ENCODE measurements at places on chromosomes 11 and 22. TPM values are rescaled to one million over a fixed set of nuclear protein-coding genes. Genes with fewer than 3 reads are reported as not detected.

The HBG2 gene
- polyA plus RNA-seq, result not detected

The HEPN1 gene
- polyA plus RNA-seq, result not detected

The BUD13 gene
- polyA plus RNA-seq, result 18.4 TPM

The SHISAL1 gene
- polyA plus RNA-seq, result under 0.01 TPM

The SLC37A2 gene
- 1.1 TPM for polyA plus RNA-seq

The CNGA4 gene
- 0.32 TPM for polyA plus RNA-seq

The OR51A4 gene
- not detected for polyA plus RNA-seq

The TRIM51 gene
- polyA plus RNA-seq, result not detected
